ENCODE measurements at places on chromosomes 3 and 15.

GRCh38 chr3:180382638-180383180 lies 219.3 kb upstream of the TTC14 start:
- no peak for DNase-seq

DNA sequence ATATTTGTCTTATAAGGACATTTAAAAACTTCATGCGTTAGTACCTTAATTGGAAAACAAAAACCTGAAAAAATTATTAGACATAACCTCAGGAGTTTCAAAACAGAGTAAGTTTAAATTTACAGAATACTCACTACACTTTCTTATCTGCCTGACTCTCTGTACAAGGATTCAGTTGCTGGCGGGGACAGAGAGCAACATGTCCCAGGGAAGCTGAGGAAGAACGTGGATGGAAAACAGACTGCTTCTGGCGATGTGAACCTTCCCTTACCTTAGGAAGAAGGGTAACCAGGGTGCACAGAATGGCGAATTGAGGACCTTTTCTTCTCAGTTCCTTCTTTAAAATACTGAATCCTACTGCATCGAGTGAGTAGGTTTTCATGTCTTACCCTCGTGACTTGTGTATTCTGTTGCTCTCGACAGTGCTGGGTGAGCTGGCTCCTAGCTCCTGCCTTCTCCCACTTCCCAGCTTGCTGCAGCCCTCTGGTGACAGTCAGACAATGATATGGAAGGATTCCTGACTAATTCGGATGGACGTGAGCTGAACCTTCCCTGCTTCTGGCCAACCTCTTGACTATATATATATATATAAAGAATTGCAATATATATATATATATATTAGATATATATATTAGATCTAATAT lies 178.2 kb downstream of the PDZRN3 start:
- DNase-seq, result no peak

DNA sequence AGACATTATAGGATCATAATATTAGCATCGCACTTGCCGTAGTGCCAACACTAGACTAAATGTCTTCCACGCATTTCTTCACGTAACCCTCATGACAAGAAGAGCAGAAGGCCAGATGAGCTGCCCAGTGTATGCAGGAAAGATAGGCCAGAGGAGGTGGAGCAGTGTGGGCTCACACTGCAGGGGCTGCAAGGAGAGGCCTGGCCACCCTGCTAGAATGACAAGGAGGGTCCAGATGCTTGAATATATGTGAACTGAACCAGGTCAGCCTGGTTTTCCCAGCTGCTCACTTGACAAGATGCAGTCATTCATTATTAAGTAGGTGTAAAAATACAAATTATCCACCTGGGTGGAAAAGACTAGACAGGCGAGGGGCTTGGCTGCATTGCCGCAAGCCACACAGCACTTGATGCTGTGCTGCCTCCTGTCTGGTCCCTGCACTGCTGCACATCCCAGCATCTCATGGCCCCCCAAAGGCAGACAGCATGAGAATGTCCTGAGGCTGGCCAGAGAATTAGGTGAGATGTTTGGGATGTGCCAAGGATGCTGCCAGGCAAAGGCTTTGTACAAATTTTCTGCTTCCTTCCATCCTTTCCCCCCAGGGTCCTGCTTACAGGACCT lies 115.2 kb downstream of the NTRK3 start:
- DNase-seq, result no peak

DNA sequence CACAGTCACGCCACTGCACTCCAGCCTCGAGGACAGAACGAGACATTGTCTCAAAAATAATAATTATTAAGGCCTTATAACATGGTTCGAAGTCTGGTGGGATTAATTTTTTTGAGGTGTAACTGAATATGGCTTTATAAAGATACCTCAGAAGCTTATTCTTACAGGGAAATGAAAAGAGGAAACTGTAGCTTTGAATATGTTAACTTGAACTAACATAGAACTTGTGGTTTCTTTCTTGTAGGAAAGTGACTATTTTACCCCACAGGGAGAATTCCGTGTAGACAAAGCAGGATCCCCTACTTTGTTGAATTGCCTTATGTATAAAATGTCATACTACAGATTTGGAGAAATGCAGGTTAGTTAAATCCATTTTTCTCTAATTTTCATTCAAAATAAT lies 96.3 kb downstream of the STT3B start:
- DNase-seq, result no peak

DNA sequence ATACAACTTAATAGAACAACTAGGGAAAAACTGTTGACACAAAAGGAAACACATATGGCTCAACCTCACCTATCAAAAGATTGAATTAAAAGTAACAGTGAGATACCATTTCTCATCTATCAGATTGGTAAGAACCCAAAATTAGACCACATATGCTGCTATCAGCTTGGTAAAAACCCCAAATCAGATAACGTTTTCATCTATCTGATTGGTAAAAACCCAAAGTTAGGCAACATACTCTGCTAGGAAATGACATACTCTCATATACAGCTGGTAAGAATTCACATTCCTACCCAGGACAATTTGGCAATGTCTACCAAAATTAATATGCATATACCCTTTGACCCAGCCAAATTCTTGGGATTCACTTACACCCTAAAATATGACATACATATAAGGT lies 26.3 kb downstream of the NRG4 start:
- no peak for DNase-seq

- DNase-seq, result no peak
These were observed 237.1 kb upstream of the CFAP20DC start for GRCh38 chr3:59286791-59287531.

DNA sequence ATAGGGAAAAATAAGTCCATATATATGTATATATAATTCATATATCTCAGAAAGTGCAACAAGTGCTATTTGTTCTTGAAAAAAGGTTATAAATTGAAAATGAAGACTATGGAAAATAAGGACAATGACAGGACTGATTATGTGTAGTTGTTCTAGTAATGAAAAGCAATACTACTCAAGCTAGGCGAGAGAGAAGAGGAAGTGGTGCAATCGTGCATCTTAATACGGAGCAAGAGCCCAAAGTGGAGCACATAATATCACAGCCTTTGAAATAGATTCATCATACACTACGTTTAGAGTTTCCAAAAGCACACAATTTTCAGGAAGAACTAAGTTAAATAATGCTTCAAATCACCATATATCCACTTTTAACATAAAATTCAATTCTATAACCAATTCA lies 87.9 kb downstream of the ULK4 start:
- no peak for DNase-seq

- no peak for DNase-seq
These were observed 17.1 kb upstream of the PLSCR1 start for GRCh38 chr3:146561463-146561862.

GRCh38 chr3:44125246-44125645 lies 116.4 kb upstream of the TOPAZ1 start:
- no peak for DNase-seq

GRCh38 chr3:149815321-149815720 lies 2.3 kb downstream of the RNF13 start:
- no peak for DNase-seq

DNA sequence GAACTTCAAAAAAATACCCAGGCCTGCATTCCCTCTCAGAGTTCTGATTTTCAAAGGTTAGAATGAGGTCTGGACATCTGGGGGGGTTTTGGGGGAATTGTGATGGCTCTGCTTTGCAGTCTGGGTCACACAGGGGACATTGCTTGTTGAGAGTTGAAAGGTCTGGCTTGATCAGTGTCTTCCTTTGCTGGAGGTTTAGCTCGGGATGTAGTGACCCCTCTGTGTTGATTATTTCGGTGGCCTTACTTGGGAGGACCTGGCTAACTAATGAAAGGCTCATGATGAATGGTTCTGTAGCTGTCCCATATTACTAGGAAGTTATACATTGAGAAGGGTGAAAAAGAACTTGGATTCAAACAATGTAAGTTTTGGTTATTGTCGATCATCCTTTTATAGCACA lies 23.7 kb downstream of the TPM1 start:
- no peak for DNase-seq

GRCh38 chr3:116647996-116648395 lies 61.6 kb upstream of the TUSC7 start:
- DNase-seq, result no peak

GRCh38 chr3:122306622-122306953 lies 18.5 kb upstream of the CSTA start:
- no peak for DNase-seq

GRCh38 chr3:81554388-81554787 lies 207.1 kb downstream of the GBE1 start:
- no peak for DNase-seq

GRCh38 chr3:185225523-185225922 lies 28.3 kb downstream of the EHHADH start:
- DNase-seq, result no peak

DNA sequence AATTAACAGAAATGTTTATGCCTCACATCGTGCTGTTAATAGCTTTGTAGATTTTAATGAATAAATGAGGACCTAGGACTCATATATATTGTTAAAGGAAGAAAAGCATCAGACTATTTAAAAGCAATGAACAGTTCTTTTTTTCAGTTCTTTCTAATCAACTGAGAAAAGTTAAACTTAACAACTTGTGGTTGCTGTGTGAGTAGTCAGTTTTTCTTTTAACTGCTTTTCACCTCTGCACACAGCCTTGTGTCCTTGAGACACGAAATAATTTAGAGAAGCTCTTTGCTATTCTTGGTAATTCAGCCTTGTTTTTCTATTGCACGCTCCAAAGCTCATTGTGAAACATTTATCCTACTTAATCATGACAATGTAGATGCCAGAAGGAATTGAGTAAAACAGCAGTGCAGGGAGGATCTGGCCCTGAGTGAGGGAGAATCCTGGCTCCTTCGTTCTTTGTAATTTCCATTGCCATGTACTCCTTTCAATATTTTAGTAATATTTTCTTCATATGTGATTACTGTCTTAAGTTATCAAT lies 499.0 kb downstream of the PYDC2 start:
- no peak for DNase-seq

- DNase-seq, result no peak
These were observed 44.9 kb upstream of the FURIN start for GRCh38 chr15:90823455-90823974.

DNA sequence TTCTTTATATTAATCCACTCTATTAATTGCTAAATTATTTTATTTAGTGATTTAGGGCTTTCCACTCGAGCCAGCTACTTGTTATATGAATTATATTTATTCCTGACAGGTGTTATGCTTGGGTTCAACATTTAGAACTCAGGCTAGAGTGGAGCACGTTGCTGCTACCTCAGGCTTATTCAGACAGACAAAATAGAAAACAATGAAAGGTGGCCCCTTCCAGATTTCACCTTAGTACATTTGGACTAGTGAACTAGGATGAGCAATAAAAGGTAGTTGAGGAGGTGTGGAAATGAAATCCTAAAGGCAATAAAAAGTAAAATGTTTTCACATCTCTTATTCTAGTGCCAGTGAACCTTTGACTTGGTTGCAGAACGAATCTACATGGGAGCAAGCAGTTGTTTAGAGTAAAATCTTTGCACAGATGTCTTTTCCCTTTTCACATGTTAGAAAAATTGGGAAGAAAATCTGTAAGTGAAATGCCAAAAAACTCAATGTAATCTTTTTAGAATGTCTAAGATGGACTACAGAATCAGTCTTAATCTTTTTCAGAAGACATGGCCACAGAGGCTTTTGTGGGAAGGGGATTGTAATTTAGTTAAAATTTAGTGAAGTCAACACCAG lies 63.8 kb downstream of the AKAP13 start:
- no peak for DNase-seq

DNA sequence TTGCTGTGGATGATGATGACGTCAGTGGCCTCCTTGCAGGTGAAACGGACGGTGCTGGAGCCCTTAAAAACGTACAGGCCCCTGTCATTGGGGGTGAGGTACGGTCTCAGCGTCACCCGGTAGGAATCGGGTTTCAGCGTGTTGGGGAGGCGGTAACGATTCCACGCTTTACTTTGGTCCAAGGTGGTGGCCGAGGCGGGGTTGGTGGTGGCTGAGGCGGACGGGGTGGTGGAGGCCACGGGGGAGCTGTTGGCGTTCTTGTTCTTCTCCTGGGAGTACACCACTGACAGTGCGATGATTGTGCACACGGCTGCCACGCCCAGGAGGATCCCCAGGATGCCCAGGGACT lies 8.5 kb downstream of the ANPEP start:
- DNase-seq, result no peak

GRCh38 chr15:64699751-64700388 lies 75.5 kb downstream of the RBPMS2 start:
- DNase-seq, result peak; percentile 91

- DNase-seq, result no peak
These were observed 60.2 kb downstream of the MAP3K13 start for GRCh38 chr3:185423178-185423577.

DNA sequence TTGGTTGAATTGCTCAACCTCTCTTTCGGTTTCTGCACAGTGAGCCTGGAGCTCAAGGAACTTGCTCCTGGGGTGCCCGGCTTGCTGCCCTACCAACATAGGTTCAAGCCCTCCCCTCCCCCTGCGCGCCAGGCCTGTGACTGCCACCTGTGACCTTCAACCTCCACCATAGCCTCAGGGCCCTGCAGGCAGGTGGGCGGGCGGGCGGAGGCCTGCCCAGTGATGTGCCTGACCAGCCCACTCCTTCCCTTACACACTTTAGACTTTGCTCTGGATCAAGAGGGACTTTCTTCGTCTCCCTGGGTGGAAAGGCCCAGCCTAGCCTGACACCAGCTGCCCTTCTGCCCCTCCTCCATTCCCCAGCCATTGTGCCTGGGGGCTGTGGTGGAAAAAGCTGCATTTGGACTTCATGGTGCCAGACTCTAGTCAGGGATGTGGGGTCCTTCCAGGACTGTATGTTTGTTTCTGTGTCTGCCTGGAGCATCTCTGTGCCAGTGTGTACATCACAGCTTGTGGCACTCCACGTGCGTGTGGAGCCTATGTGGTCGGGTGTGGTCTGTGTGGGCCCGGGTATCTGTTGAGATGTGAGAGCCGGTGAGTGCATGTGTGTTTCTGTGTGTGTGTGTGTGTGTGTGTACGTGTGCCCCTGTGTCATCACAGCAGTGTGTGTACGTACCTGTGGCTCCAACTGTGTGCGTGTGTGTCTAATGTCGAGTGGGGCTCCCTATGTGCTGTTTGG lies 9.5 kb downstream of the PRKCD start:
- DNase-seq, result no peak

GRCh38 chr3:100103558-100104441 lies 10.5 kb downstream of the FILIP1L start:
- no peak for DNase-seq

- peak; percentile 71 for DNase-seq
These were observed 75.6 kb downstream of the BFSP2 start for GRCh38 chr3:133475245-133476010.

- DNase-seq, result no peak
These were observed 96.0 kb upstream of the MYZAP start for GRCh38 chr15:57495554-57496165.

DNA sequence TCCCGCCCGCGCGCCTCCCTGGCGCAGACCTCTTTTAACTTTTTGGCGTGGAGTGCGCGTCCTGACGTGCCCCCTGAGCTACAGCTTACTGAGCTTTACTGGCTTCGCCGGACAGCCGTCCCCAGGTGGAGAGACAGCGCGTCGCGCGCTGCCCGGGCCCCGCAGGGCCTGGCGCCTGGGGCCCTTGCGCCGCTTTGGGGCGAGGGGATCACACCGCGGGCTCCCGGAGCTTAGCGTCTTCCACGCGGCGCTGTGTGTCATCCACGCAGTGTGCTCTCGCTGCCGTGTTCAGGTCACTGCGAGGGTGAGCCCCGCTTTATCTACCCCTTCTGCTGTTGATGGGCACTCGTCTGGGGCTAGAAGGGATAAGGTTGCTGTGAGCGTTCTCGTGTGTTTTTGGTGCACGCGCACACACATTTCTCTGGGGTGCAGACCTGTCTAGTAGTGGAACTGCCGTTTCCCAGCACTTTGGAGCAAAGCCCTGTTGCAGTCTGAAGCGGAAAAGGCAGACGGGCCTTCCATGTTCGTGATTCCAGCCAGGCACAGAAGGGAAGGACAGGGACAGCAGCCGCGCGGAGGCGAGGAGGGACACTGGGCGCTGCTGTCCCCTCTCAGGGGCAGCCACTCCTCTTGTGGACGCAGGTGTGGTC lies 33.1 kb upstream of the ALDH1L1 start:
- no peak for DNase-seq
